ENCODE measurements at places on chromosomes 7 and 10.

- DNase-seq, result no peak
These were observed 2.2 kb downstream of the SMC3 start for GRCh38 chr10:110569736-110570135.

DNA sequence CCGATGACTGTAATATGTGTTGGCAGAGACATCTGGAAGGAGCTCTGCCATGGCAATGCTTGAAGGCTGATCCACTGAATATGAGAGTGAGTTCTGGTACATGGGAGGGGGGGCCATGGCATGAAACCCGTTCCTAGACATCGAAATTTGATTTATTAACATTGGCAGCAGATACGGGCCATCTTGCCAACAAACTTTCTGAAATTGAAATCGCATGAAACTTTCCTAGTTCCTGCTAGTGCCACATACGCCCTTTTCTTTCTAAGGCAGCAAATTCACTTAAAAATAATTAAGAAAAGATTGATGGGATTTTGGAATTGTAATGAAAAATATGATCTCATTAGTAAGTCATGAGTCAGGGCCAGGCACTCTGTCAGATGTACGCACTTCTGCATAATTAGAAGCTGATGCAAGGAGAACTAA lies 91.8 kb upstream of the KMT2C start:
- DNase-seq, result no peak

- no peak for DNase-seq
These were observed 125.0 kb downstream of the FOXP2 start for GRCh38 chr7:114539575-114539974.

DNA sequence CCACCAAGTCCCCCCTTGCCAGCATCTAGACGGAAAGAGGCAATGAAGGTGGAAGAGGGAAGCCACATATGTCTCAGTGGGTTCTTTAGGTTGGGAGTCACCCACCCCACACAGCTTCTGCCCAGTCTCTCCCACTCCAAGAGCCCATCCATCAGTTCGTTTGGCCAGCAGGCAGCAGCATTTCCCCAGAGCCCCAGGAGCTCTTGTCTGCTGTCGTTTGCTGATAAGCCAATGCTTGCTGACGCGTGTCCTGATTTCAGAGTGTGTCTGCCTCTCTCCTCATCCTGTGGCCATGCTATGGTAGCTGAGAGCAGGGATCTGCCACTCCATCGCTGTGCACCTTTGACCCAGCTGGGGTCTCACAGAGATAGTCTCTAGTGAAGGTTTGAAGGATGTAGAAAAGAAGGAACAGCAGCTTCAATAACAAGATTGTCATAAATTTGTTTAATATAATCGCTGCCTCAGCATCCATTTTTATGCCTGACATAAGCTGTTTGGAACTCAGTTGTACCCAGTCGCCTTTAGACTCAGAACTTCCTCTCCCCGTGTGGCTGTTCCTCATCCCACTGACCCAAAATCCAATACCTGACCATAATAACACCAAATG lies 39.4 kb upstream of the GDF10 start:
- DNase-seq, result no peak

- DNase-seq, result no peak
These were observed 426.5 kb downstream of the RPS24 start for GRCh38 chr10:78460204-78460603.

GRCh38 chr10:93796167-93796566 lies 38.4 kb downstream of the LGI1 start:
- no peak for DNase-seq

GRCh38 chr10:79435271-79436065 lies 10.0 kb downstream of the ZCCHC24 start:
- no peak for DNase-seq

- no peak for DNase-seq
These were observed 17.6 kb downstream of the SFTPA2 start for GRCh38 chr10:79542626-79543025.

GRCh38 chr10:53918755-53919154 lies 882.3 kb downstream of the PCDH15 start:
- no peak for DNase-seq

- no peak for DNase-seq
These were observed 179.5 kb downstream of the JCAD start for GRCh38 chr10:29879862-29880261.

DNA sequence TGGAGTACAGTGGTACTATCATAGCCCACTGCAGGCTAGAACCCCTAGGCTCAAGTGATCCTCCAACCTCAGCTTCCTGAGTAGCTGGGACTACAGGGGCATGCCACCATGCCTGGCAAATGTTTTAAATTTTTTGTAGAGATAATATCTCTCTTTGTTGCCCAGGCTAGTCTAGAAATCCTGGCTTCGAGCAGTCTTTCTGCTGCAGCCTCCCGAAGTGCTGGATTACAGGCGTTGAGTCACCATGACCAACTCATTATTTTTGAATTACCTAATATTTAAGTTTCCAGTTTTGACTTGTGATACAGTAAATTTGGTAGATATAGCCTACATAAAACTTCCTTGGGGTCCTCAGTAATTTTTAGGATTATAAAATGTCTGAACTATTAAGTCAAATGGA lies 74.1 kb downstream of the RUNDC3B start:
- DNase-seq, result no peak

GRCh38 chr10:29257106-29257783 lies 31.6 kb upstream of the LYZL1 start:
- no peak for DNase-seq

GRCh38 chr7:29113384-29114102 lies 32.8 kb downstream of the CPVL start:
- no peak for DNase-seq

DNA sequence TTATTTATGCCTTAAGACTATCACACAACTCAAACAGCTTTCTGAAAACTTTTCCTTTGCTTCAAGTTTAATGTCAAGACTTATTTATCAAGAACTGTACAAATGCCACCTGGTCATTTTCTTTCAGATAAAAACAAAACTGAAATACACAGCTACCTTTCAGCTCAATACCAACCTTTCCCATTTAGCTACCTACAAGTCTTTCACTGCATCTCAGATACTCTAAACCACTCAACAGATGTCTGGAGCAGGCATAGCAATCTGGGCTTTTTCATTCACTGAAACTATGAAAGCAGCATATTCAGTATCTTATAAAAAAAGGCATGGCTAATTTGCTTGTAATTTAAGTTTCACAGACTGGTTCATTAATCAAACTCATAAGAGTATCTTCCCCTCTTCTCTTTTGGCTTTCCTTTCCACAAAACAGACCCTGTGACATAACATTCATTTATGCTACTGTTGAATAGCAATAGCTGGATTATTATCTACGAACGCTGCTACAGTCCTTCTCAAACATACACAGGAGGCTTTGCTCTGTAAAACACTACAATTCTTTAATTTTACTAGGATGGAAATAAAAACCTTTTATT lies 8.2 kb downstream of the TRA2A start:
- DNase-seq, result no peak

DNA sequence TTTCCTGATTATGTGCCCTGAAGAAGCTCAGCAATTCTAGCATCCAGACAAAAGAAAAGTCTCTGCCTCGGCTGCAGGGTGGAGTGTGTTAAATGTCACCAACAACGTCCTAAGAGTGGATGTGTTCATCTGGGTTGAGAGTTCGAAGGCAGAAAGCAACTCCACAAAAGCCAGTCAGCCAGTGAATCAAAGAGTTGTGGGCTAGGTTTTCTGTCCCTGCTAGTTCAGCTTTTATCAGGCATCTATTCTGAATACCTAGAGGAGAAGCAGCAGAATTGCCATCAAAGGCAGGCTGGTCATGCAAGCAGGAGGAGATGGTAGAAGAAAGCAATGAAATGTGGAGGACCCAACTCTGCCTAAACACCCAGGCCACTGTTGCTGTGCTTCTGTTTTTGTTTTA lies 205.2 kb downstream of the KLF6 start:
- DNase-seq, result no peak

- DNase-seq, result no peak
These were observed 7.1 kb upstream of the FAM107B start for GRCh38 chr10:14781763-14782162.

DNA sequence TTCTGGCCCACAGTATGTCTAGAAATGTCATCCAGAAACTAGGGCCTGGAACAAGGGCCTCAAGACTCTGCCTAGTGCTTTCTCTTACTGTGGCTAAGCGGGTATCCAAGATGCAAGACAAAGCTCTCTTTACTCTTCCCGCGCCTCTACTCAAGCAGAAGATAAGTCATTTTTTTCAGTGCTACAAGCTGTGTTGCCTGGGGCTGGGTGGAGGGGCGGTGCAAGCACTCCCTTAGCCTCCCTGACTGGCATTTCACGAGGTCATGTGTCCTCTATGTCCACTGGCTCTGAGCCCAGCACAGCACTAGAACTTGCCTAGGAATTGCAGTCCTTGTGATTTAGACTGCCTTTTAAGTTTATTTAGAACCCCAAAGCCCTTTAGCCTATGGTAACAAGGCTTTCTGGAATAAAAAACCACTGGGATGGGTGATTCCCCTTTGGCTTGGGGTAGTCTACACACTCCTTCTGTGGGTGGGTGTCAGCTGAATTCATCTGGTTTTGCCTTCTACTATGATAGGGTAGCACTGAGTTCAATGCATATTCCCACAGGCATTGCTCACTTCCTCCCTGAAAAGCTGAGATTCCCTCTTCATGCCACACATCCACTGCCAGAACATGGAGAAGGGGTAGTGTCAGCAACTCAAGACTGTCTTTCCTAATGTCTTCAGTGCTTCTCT lies 371.8 kb upstream of the KCND2 start:
- DNase-seq, result no peak

DNA sequence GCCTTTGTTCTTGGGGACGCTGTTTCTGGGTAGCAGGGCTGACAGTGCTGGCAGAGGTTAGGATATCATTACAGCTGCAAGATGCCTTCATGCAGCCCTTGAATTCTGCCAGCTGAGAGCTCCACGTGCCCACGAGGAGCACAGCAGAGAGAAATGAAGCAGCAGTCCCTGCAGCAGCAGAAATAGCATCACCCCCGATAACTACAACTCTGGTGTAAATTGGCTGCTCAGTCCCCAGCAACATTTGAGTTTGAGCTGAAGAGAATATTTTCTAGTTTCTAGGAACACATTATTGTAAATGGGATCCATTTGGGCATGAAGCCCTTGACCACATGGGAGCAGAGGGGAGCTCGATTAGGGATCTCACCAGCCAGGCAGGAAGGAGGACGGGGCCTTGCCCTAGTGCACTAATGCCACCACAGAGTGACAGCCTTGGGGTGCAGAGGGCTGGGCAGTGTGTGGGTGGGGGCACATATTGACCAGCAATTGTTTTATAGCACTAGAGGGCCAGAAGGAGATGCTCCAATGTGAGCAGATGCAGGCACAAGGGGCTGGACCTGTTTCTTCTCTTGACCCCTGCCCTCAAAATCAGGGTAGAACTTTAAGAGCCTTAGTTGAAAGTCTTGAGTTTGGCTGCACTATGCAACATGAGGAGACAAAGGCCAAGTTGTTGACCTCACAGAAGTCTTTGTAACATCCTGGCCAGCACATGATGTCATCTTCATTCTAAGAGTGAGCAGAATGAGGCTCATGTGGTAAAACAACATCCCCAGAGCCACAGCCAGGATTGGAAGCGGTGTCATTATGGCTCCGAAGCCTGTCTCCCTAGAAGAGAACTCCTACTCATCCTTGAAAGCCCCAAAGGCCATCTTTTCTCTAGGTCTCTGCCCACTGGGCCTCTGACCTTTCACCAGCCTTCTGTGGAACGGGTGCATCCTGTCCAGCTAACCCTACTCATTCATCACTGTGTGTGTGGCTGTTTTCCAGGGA lies 52.6 kb downstream of the ADCY1 start:
- no peak for DNase-seq

DNA sequence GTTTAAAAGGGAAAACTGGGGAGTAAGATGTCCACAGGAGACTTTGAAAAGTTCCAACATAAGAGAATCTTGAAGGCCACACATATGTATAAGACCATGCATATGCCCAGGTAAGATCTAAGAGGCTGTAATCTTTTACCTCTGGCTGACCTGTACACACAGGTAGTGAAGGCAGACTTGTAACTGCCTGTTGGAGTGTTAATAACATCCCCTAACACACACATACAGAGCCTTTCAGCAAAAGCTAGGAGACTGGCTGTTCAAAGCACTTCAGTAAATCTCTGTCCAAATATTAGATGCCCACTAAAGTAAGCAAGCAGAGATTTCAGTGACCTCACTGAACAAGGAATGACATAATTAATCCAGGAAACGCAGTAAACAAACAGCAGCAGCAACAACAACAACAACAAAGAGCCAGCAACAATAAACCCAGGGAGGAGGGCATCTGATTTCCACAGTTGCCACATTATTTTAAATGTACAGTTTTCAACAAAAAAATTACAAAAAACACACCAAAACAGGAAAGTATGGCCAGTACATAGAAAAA lies 15.0 kb downstream of the CYP51A1 start:
- DNase-seq, result no peak

GRCh38 chr7:156614434-156615264 lies 25.9 kb upstream of the RNF32 start:
- no peak for DNase-seq

DNA sequence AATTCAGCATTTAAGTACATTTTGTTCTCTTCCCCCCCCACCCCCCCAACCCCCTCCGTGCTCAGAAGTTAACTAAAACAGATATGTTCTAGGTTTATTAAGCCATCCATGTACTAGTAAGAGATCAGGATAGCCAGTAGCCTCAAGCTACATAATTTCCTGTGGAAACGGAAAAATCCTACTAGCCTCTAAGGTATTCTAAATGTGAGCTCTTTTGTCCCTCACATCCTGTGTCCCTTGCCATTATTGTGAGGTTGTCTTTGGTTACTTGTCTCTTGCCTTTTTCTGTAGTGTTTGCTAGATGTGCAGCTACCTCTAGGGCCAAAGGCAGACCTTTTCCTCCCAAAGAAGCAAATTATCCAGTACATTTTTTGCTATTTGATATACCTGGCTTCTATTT lies 92.1 kb downstream of the BTRC start:
- no peak for DNase-seq

DNA sequence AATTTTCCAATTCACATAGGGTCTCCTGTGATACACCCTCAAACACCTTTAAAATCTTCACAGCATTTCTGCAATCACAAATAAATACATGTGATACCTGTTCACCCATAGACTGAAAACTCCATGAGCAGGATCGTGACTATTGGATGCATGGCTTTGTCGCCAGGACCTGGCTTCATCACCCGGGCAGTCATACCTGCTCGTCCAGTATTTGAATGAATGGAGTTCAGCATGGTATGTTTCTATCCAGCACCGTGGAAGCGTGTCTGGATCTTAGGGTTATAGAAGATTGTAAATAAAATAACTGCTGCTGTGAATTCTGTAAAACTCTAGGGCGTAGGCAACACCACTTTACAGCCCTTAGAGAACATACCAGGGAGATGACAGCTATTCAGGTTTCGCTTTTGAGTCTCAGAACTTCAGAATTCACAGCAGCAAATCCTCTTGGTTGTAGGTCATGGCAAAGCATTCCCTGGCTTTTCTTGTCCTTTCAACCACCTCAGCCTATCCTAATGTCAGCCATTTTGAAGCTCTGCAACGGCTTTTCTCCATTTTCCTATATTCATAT lies 47.4 kb upstream of the USP6NL start:
- no peak for DNase-seq

- no peak for DNase-seq
These were observed 42.0 kb downstream of the NRAP start for GRCh38 chr10:113621799-113622198.

All from activated CD4-positive, CD25-positive, alpha-beta regulatory T cell treated with anti-CD3 and anti-CD28 coated beads, Interleukin-2, amount 50 U/mL, for 72 hours (primary cell).